ENCODE measurements at places on chromosomes 5 and 9.

DNA sequence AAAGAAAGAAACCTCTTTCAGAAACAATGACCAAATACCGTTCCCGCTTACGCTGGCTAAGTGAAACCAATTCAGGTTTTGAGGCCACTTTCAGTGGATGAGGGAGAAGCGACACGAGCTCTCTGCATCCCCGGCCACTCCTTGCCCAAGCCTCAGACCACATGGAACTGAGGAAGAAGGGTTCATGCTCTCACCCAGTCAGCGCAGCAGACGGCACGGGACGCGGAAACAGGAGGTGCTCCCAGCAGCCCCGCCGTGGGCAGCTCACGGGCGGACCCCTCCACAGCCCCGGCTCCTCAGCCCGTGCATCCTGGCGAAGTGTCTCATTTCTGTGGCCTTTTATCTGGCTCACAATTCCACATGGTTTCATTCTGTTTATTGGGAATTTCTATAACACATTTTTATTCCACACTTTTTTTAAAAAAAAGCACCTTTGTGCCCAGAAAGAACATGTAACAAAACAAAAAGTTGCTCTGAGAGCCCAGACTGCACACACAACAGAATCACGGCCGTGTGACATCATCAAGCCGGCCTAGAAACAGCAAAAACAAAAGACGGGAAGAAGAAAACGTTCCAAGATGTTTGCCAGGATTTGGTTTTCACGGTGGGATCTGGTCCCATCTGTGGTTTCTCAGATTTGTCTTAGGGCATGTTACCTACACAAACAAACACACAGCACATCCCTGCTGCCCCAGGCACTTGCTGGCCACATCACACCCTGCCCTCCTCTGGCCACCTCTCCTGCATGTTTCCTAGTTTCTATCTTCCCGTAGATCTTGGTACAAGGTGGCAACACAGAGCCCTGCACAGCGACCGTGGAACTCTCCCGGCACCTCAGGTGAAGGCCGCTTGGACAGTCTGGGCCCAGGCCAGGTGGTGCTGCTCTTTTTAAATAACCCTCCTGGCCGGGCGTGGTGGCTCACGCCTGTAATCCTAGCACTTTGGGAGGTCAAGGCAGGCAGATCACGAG, 16.2 kb downstream of the QSOX2 start:
- no peak overlapping the region for H3K27ac ChIP-seq
- DNase-seq, result no peak
- no peaks in the 10 kb centered on the region for H3K27me3 ChIP-seq
- no peak overlapping the region for H3K4me3 ChIP-seq

- no peaks in the 10 kb centered on the region for H3K36me3 ChIP-seq
- H3K27ac ChIP-seq, result no peak overlapping the region
- no peaks in the 10 kb centered on the region for H3K27me3 ChIP-seq
- no peak overlapping the region for H3K4me3 ChIP-seq
- no peak for DNase-seq
These were observed 161.8 kb upstream of the IRX2 start for GRCh38 chr5:2913281-2913680.

DNA sequence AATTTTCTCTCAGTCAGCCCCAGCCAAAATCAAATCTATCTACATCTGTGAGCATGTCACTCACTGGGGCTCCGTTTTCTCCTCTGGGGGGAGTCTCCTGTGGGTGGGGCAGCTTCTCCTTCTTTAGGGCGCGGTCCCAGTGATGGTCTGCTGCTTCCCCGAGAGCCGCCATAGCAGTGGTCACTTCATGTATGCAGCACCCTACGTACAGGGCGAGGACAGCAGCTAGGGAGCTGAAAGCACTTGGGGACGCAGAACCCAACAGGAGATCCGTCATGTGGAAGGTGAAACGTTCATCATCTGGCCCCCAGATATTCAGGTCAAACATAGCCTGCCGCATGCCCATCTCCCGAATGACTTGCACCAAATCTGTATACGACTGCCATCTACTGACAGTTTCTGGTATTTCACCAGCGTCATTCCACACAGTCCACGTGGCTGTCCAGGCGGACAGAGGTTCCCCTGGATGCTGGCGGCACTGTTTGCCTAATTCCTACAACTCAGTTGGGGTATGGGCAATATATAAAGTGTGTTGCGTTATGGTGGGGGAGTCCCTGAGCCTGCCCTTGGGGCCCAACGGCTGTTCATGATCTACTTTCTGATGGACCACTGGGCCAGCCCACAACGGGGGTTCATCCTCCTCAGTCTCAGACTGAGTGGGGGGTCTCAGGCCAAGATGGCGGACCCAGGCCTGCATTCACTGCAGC, 795.0 kb downstream of the EFNA5 start:
- H3K27me3 ChIP-seq, result no peaks in the 10 kb centered on the region
- H3K4me1 ChIP-seq, result no peaks in the 10 kb centered on the region
- H3K4me3 ChIP-seq, result no peak overlapping the region
- H3K27ac ChIP-seq, result no peak overlapping the region

DNA sequence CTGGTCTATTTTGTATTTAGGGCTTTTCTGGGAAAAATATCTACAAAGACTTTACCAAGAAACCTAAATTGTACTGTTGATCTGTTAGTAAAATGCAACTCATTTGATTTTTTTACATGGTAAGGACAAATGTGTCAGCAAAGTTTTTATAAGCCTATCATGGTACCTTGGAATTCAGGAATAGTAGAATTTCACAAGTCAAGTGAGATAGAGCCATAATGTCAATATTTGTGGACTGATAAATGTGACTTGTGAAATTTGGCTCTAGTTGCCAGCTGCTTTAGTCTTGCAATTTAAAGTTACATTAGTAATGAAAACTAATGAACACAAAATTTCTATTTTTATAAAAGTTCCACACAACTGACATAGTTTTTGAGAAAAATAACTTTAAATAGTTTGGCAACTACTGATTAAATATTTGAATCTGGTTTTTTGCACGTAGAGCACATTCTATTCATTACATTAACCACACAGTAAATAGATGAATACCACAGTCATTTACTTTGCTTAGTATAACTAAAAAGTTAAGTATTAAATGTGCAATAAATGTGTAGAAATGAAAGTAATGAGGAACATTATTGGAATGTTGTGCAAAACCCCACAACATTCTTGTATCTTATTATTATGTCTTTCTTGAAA, 41.2 kb upstream of the RIOK2 start:
- H3K4me1 ChIP-seq, result no peaks in the 10 kb centered on the region
- no peak overlapping the region for H3K27ac ChIP-seq
- DNase-seq, result no peak
- no peaks in the 10 kb centered on the region for H3K27me3 ChIP-seq

DNA sequence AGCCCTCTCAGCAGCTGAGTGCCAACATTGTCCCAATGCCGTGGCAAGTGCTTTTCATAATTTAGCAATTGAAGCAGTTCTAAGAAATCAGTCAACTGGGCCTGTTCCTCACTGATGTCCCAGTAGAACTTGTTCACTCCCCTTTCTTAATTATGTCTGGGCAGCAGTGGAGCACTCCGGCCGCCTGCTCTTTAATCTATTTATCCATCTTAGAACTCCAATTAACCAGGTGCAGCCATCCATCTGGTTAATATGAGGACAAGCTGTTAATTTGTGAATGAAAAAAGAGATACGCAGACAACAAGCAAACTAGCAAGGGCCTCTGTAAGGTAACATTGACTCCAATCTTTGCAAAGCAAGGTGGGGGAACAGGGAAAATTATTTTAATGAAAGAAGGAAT, 39.4 kb downstream of the MAT2B start:
- no peak overlapping the region for H3K4me3 ChIP-seq
- H3K27ac ChIP-seq, result no peak overlapping the region
- DNase-seq, result no peak
- no peaks in the 10 kb centered on the region for H3K36me3 ChIP-seq
- no peaks in the 10 kb centered on the region for H3K4me1 ChIP-seq

GRCh38 chr5:129341306-129341705, 118.8 kb upstream of the ADAMTS19 start:
- H3K36me3 ChIP-seq, result no peaks in the 10 kb centered on the region
- no peaks in the 10 kb centered on the region for H3K4me1 ChIP-seq
- no peak overlapping the region for H3K4me3 ChIP-seq
- no peaks in the 10 kb centered on the region for H3K27me3 ChIP-seq
- H3K27ac ChIP-seq, result no peak overlapping the region

DNA sequence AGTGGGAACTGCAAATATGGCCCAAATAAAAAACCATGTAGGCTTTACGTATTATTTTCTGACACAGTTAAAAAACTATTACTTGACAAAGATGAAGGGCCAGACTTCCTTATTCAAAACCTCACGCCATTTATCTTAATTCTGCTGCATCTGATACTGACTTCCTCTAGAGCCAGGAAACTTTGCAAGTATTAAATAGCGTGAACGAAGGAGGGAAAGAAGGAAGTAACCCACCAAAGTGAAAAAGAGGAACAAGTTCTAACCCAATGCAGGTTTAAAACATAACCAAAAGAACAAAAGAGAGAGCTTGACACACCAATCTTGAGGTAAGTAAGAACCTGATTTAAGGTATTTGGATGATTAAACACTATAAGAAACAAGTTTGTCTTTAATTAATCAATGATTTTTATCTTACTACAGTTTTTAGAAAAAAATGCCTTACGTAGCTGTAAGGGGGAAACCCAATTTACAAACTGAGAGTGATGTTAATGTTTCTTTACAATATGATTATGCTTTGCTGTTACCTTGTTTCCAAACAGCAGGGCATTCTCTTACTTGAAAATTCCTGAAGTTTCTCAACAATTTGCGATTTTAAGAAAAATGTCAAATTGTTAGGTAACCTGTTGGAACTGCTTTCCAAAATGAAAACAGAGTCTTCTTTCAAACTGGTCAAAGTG, at the start of gene GAPT:
GAPT (plus strand) TSS at position 220 of the 677 bp plus-strand sequence. CDS start 3,102 bp downstream, outside the sequence.
- peaks cover 8% of the 10 kb centered on the region for H3K27me3 ChIP-seq
- no peak for DNase-seq
- no peaks in the 10 kb centered on the region for H3K4me1 ChIP-seq
- H3K27ac ChIP-seq, result no peak within 1 kb of the TSS
- H3K36me3 ChIP-seq, result no peaks in the 10 kb centered on the region
- no peak within 1 kb of the TSS for H3K4me3 ChIP-seq

- peaks cover 68% of the 10 kb centered on the region for H3K4me1 ChIP-seq
- H3K27ac ChIP-seq, result peak overlapping the region; percentile 85
- H3K4me3 ChIP-seq, result no peak overlapping the region
- no peak for DNase-seq
These were observed 9.6 kb downstream of the PFDN1 start for GRCh38 chr5:140293091-140293848.

DNA sequence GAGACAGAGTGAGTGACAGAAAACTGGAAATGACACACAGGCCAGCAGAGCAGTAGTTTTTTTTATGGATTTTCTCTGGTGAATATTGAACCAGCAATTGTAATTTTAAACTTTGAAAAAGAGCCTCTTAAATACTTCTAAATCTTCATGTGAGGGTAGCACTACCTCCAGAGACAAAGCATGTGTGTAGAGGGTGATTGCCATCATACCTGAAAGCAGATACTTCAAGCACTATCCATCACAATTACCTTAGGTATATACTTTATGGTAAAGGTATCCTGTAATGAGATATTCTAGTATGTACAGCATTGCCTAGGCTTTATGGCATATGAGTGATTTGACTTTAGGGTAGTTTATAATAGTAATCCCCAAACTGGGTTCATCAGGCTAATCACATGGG, 3.4 kb upstream of the EBF1 start:
- H3K36me3 ChIP-seq, result no peaks in the 10 kb centered on the region
- peaks cover 60% of the 10 kb centered on the region for H3K27me3 ChIP-seq
- no peak for DNase-seq
- H3K4me3 ChIP-seq, result no peak overlapping the region
- peaks cover 6% of the 10 kb centered on the region for H3K4me1 ChIP-seq

DNA sequence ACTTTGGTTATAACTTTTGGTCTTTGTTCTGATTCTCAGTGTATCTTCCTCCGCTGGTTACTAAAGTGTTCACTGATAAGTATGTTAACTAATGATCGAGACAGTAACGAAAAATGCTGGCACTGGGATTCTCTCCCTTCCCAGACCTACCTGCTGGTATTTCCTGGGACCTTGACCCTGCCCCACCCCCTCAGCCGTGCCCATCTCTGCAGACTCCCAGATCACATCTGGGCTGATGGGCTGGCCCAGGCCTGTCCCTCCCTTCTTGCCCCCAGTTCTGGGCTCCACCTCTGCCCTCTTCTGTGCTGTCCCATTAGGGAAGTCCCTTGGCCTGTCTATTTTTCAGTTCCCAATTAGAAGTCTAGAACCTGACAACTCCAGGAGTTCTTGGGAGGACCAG, 46.9 kb downstream of the NEURL1B start:
- peaks cover 7% of the 10 kb centered on the region for H3K27me3 ChIP-seq
- no peak overlapping the region for H3K27ac ChIP-seq
- H3K4me3 ChIP-seq, result no peak overlapping the region

DNA sequence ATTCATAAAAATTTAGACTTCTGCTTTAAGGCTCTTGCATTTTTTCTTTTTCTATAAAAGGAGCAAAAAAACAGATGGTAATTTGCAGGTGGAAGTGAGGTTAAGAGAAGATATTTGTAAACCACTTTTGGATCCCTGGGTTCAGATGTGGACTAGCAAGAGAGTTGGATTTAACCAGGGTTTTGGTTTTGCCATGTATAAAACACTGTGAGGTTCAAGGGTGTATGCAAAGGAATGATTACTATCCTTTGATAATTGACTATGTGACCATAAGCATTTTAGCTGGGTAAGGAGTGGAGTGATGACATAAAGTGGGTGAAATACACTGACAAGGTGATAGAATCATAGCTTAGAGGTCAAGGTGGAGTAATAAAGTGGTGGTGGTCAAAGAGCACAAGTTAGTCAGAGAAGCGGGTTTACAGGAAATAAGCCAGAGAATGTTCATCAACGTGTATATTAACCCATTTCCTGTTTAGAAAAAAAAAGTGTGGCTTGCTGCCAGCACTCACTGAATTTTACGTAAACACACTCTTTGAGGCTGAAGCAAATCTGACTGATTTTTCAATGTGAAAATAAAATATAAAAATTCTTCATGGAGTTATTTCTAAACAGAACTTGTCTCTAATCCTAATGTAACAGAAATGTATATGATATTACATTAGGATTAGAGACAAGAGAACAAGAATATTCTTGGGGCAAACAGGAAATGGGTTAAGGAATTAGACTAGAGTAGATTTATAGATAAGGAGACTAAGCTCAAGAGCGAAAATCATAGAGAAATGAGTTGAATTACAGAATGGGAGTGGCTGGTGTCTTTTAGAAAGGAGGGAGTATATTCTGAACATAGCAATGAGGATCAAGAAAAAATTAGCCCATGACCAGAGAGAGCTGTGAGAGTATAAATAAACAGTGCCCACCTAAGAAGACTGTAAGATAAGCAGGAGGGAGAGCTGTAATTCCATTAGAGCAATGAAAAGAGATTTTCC, 74.5 kb downstream of the CDKN2A start:
- H3K4me1 ChIP-seq, result peaks cover 18% of the 10 kb centered on the region
- H3K27ac ChIP-seq, result peak overlapping the region; percentile 24
- no peaks in the 10 kb centered on the region for H3K36me3 ChIP-seq
- peak; percentile 95 for DNase-seq
- no peak overlapping the region for H3K4me3 ChIP-seq

- H3K27me3 ChIP-seq, result no peaks in the 10 kb centered on the region
- H3K36me3 ChIP-seq, result peaks cover 2% of the 10 kb centered on the region
- no peak for DNase-seq
- peaks cover 39% of the 10 kb centered on the region for H3K4me1 ChIP-seq
These were observed 29.2 kb downstream of the PCDHGC5 start for GRCh38 chr5:141517880-141518617.
